Hematopoietic multipotent progenitor cell treated with erythropoietin and hydrocortisone succinate and interleukin-3 and kit ligand, for 6 days (in vitro differentiated cells): ENCODE measurements at places on chromosomes 7 and 10.
A peak's percentile ranks its signal among the peaks of the same experiment; 100 is the strongest.

- no peak for DNase-seq
Measured at GRCh38 chr10:52533986-52534385, 219.9 kb downstream of the DKK1 start.

GRCh38 chr7:23654508-23654907, 25.5 kb upstream of the FAM221A start:
- DNase-seq = peak; percentile 65

DNA sequence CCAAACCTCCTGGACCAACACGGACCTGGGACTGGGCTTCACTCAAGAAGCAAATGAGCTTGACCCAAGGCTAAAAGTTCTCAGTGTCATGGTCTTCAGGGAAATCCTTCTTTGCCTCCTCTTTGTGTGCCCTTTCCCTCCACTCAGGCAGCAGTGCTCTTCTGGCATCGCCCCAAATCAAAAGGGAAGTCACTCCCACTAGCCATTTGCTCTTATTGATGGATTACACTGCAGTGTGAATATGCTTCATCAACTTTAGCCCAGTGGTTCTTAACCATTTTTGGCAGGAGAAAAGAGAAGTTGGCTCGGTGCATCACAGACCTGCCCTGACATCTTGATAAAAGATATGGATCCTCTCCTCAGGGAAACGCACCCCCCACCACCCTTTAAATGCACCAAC, 19.2 kb upstream of the IKZF1 start:
- DNase-seq = no peak

- DNase-seq = peak; percentile 66
Measured at GRCh38 chr7:43792471-43793150, 34.1 kb downstream of the BLVRA start.

GRCh38 chr10:97685395-97685958, 1.6 kb downstream of the AVPI1 start:
- DNase-seq = peak; percentile 30

GRCh38 chr7:25481891-25482290, 253.6 kb upstream of the NPVF start:
- DNase-seq = no peak

GRCh38 chr10:70106958-70107791, 25.4 kb downstream of the AIFM2 start:
- peak; percentile 34 for DNase-seq

DNA sequence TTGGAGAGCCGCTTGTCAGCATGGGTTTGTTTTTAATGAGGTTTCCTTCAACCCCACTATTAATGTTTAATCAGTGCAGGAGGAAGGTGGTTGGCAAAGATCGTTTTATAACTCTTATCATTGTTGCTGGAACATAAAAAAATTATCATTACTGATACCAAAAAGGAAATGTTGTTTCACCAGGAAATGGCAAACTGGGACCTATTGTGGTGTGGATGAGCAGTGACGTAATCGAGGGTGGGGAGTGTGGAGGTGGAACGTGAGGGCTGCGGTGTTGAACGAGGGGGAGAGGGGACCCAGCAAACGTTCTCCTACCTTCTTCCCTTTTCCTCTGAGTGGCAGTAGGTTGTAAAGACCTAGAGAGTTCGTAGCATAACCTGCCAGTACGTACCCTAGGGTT, 71.9 kb upstream of the TOMM7 start:
- DNase-seq = no peak

GRCh38 chr7:26508481-26508880, 216.8 kb downstream of the SNX10 start:
- DNase-seq = no peak

- no peak for DNase-seq
Measured at GRCh38 chr7:19110026-19110730, 7.3 kb downstream of the TWIST1 start.

GRCh38 chr7:11648980-11649379, 183.0 kb downstream of the THSD7A start:
- DNase-seq = no peak

DNA sequence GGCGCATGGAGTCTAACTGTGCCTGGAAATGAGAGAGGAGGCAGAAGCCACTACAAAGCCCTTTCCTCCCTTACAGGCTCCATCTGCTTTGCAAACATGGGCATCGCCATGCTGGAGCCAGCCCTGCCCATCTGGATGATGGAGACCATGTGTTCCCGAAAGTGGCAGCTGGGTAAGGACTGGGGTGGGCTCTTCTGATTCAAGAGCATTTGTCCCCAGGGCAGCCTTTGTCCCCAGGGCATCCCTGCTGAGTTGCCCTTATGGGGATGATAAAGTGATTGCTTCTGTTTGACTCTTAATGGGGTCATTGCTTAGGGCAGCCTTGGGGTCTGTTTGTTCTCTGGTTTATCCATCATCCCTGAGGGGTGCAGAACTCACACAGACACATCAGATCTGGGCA, 16.8 kb downstream of the SLC18A2 start:
- DNase-seq = no peak

DNA sequence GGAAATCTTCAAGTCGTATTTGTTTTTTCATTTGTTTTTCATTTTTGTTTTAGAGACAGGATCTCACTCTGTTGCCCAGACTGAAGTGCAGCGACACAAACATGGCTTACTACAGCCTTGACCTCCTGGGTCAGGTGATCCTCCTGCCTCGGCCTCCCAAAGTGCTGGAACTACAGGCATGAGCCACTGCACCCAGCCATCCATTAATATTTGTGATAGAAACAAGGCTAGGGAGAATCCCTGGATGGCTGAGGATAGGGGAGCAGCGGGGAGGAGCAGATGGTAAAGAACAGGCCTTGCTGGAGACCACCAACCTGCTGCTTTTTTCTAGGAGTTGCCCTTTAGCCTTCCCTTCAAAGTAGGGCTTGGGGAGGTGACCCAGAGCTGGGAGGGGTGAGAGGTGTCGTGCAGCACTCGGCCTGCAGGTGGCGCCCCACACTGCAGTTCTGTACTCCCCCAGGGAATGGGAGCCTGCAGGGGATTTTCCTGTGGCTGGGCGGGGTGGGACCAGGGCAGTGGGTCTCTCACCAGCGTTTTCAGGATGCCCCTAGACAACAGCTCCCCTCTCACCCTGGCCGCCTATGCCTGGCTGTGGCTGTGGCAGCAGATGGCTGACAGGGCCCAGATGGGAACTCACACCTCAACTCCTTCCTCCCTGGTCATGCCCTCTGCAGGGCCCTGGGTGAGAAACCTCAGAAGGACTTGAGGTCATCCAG, 12.6 kb upstream of the CDH23 start:
- DNase-seq = peak; percentile 73

DNA sequence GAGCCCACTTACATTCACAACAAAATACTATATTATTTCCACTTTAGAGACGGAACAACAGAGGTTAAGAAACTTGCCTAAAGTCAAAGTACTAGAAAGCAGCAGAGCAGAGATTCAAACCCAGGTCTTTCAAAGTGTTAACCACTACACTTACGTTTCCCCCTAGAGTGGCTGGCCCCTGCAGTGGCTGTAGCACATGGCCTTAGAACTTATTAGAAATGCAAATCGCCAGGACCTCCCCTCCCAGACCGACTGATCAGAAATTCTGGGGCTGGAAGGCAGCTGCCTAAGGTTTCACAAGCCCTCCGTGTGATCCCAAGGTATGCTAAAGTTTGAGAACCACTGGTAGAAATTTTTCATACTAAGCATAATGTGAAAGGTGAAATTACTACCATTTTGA, 8.1 kb downstream of the MPP7 start:
- no peak for DNase-seq

DNA sequence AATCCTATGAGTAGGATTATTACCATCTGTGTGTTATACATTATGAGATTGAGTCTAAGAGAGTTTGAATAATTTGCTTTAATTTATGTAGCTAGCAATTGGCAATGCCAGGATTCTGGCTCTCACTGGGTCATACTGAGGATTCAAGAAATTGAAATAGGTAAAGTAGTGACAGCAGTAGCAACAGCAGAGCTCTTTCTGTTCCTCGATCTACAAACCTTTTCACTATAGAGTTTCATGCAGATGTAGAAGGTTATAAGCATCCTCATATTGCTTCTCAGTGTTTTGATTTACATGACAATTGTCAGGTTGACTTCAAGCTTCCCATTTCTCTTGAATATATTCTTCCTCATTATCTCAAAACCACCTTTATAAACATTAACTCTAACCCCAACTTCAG, 294.1 kb upstream of the CSTF2T start:
- no peak for DNase-seq
